ENCODE measurements at places on chromosomes 4 and X.
A peak's percentile ranks its signal among the peaks of the same experiment; 100 is the strongest.

GRCh38 chrX:132063862-132064261 is 40.8 kb downstream of the STK26 start:
- DNase-seq = no peak

GRCh38 chr4:5753766-5754528 is 42.9 kb downstream of the EVC start:
- DNase-seq = peak; percentile 70

GRCh38 chr4:83388313-83388676 is 53.6 kb upstream of the HPSE start:
- no peak for DNase-seq

DNA sequence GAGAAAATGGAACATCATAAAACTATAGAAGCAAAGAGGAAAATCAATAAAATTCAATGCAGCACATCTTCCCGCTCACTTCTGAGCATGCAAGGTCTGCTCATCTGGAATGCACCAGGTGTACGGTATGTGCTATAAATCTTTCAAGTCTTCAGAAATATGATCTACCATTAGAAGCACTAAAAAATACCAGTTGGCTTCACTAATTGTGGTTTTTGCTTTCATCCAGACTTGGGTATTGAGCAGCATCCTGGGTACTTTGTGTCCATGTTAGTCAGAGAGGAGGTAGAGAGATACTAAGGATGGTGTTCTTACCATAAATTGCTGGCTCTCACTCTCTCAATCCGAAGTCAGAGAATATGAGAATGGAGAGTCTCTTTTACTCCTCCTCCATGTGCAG is 477.1 kb downstream of the PPARGC1A start:
- DNase-seq = no peak

DNA sequence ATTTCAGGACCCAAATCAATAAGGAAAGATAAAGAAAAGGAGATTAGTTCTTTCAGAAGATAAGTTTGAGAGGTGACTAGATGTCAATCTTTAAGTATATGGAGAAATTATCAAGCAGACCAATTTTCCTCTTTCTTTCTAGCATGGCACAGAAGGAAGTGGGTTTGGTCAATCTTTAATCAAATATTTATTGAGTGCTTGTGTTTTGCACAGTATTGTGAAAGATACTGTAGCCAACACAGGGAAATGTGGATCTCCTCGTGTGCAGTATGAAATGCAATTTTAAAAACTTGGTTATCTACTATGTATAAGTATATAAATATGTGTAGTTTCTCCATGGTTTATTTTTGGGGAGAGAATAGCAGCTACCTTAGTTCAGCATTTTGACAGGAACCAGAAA is 655.2 kb downstream of the RAPGEF2 start:
- no peak for DNase-seq

DNA sequence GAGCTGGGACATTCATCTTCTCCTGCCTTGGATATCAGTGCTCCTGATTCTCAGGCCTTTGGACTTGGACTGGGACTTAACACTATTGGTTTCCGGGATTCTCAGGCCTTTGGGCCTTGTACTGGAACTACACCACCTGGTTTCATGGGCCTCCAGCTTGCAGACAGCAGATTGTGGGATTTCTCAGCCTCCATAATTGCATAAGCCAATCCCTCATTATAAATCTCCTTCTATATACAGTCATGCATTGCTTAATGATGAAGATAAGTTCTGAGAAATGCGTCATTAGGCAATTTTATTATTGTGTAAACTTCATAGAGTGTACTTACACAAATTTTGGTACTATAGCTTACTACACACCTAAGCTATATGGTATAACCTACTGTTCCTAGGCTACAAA is 8.9 kb upstream of the CCNG2 start:
- no peak for DNase-seq

- DNase-seq = peak; percentile 92
These were observed 496 bp downstream of the FBXO8 start for GRCh38 chr4:174282836-174283506.

DNA sequence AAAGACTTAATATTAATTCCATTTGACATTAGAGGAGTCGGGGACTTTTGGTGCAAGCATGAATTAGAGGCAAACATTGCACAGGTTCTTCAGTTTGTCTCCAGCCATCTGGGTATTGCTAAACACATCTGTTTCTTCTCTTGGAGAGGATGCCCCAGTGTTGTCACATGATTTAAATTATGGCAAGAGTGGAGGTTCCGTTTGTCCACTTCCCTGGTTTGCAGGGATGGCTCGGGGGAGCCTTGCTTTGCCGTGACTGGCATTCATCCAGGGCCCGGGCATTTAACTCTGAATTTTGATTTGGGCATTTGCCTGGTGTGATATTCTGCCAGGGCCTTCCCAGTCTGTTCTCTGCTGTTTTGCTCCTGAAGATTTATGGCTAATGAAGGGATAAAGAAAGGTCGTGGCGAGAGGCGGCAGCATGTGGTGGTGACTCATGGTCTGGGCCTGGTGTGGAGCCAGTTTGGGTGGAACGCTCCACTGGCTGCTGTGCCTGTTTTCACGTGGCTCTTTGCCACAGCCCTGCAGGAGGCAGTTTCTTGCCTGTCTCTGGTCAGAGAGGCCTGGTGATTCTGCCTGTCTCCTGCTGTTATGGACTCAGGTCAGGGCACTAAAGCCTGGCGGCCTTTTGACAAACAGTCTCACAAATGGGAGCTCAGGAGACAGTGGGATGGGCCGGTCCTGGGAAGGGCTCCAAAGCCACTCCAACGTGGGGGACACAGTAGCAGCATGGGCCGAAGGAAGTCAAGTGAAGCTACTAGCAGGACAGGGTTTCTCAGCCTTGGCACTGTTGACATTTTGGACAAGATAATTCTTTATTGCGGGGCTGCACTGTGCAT is 99.4 kb upstream of the PGRMC2 start:
- DNase-seq = peak; percentile 70

GRCh38 chr4:6157926-6158325 is 42.4 kb downstream of the JAKMIP1 start:
- no peak for DNase-seq

DNA sequence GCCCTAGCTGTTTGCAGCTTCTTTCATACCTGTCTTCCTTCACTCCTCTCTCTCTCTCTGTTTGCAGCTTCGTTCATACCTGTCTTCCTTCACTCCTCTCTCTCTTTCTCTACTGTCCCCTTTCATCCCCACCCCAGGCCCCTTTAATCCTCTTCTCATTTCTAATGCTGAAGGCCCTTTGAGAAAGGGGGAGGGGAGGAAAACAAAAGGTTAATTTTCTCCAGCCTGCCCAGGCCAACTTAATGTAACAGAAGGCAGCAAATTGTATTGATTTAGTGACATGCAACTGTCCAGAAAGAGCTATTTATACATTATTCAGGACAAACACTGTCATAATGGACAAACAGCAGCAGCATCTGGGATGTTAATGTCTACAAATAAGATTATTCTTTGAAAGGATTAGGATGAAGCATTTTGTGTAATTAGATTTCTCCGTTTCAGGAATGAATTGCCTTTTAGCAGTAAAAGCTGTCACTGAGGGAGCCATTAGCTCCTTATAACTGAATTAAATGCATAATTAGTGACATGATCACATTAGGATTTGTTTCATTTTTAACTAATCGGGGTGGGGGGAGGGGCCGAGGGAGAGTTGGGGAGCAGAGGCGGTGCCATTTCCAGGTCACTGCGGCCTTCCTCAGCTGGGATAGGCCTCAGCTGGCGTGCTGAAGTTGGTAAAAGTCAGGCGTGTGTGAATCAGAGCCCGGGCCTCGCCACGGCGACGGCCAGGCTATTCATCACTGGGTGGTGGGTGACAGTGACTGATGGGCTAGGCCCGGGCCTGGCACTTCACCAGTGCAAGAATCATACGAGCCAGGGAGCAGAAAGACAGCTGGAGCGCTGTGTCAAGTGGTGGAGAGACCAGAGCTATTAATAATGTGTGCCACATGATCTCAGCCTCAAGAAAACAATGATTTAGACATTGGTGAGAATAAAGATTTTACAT is 174.5 kb downstream of the NKX6-1 start:
- DNase-seq = no peak

DNA sequence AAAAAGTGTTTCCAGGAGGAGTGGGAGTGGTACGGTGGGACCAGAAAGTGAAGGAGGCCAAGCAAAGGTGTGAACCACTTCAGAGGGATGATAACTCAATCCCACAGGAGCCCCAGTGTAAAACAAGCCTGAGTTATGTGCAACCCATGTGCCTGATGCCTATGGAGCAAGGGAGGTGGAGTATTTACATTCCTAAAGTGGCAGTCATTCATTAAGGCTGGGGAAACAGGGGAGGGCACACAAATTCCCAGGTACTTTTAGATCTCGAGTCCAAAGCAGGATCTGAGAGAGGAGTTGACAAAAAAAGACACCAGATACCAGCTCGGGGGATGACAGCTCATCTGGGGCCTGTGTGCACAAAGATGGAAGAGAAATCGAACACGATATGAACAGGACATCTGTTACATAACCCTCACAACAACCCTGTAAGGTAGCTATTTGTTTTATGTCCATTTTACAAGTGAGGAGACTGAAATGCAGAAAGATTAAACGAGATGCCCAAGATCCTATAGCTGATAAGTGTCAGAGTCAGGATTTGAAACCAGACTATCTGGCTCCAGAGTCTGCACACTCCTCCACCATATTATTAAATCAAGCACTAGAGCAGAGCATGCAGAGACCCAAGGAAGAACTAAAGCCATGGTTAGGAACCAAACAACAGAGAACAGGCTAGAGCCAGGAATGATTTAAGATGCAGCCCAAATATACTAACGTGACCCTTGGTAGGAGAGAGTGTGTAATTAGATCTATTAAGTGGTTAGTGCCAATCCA is 91.9 kb upstream of the MAPK10 start:
- DNase-seq = peak; percentile 64

GRCh38 chr4:126530996-126531585 is 1101.7 kb upstream of the INTU start:
- DNase-seq = no peak

GRCh38 chr4:145881989-145882388 is 56.6 kb downstream of the ZNF827 start:
- DNase-seq = peak; percentile 57

DNA sequence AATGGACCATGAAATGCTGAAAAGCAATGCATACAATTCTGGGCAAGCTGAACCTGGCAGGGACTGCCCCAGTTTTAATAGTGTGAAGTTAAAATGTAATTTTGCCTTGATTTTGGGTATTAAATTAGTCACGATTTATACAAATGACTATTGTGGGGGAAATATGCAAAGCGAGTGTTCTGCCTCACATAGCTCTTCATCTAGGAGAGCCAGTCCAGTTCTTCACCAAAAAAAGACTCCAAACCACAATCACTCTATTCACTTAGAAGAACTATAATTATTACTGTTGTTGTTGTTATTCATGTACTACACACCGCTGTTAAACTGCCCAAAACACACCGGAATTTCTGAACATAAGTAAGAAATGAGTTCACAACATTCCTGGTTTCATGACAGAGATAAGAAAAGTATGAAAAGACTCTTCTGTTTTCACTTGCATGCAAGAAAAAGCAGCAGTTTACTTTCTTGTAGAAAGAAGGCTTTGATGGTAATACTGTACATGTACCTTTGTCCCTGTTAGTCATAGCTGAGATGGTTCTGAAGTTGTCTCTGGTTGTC is 101.9 kb downstream of the QRFPR start:
- no peak for DNase-seq

GRCh38 chr4:134934036-134934808 is 732.6 kb upstream of the PABPC4L start:
- no peak for DNase-seq

DNA sequence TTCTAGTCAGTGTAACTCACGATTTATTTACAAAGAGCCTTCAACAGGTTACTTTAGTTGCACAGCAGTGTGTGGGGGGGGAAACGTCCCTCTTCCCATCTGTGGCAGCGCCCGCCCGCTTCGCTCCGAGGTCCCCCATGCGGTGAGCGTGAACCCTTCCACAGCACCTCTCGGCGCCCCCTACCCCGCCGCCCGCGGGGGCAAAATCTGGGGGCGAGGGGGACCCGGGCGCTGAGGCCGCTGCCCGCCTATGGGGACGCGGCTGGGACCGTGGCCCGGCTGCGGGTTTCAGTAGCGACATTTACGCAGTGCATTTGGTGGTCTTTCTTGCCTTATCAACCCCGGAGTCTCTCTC is 6.4 kb downstream of the NKX6-1 start:
- DNase-seq = no peak

- DNase-seq = peak; percentile 16
These were observed 212.4 kb upstream of the TTC29 start for GRCh38 chr4:147157860-147158701.

GRCh38 chr4:188780028-188780427 is 640.8 kb downstream of the TRIML1 start:
- no peak for DNase-seq

GRCh38 chr4:81723927-81724587 is 252.3 kb upstream of the RASGEF1B start:
- no peak for DNase-seq

GRCh38 chrX:53452812-53453211 is 18.6 kb upstream of the HSD17B10 start:
- no peak for DNase-seq

DNA sequence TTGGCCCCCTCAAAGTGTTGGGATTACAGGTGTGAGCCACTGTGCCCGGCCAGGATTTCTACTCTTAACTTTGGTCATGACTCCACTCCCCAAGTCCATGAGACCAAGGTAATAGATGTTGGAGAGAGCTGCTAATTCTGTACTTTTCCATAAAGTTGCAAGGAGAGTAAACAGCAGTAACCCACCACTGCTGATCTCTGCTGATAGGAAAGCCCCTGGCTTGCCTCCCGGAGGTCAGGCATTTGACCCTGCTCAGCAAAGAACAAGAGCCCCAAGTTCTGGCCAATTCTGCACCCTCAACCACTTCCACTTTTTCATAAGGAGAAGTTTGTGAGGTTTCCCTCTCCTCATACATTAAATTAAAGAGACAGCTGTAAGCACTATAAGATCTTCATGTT is 143.0 kb downstream of the RASL11B start:
- DNase-seq = no peak

- no peak for DNase-seq
These were observed 199.1 kb downstream of the SPATA18 start for GRCh38 chr4:52250154-52250553.

GRCh38 chr4:167109859-167110258 is 124.4 kb downstream of the SPOCK3 start:
- DNase-seq = no peak

DNA sequence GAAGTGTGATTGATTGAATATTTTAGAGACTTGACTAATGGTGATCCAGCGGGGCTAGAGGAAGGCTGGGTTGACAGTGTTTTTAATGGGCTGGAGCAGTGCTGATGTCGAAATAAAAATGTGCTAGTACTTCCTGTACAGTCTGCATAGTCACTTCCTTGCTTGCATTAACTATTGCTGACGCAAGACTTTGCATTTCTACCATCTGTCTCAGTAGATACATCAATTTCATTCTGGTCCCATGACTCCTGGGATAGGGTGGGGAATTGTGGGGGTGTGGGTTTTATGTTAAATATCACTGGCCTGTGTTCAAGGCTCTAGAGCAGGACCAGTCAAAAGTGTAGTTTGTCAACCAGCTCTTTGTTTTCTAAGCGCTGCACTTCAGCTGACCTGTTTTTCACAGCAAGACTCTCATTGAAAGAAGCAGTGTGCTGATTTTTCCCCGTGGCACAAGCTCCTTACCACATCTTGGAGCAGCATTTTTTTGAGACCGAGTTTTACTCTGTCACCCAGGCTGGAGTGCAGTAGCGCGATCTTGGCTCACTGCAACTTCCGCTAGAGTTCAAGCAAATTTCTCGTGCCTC is 35.2 kb upstream of the PHEX start:
- DNase-seq = peak; percentile 36

- DNase-seq = peak; percentile 72
These were observed at the start of gene TBC1D8B for GRCh38 chrX:106802388-106803275. TBC1D8B (plus strand) TSS chrX:106802673; CDS start chrX:106802854, 181 bp downstream.

- no peak for DNase-seq
These were observed 33.3 kb upstream of the XPNPEP2 start for GRCh38 chrX:129705377-129705925.

Data from RWPE1 (cell line).